ENCODE measurements at places on chromosomes 12 and 14.

DNA sequence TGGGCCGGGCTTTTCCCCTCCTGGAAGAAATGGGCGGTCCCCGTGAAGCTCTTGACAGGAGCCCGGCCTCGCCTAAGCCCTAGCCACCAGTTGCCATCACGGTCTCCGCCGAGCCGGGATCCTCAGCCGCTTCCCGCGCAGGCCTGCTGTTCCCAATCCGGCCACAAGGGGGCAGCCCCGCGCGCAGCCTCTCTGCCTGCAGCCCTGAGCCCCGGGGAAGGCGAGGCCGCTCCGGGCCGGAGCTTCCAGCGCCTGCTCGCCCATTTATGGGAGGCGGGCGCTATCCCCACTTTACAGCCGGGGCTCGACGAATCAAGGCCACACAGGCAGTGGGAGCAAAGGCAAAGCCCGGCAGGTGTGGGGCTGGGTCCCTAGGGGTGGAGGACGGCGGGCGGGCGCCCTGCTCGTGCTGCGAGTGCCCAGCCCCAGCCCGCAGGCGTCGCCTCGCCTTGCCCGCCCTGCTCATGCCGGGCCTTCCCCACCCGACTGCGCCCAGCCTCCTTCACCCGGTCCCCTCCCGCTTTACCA is 61.5 kb downstream of the LGMN start:
- H3K4me3 ChIP-seq: no peak overlapping the region
- no peaks in the 10 kb centered on the region for H3K27me3 ChIP-seq
- H3K36me3 ChIP-seq: peaks cover 8% of the 10 kb centered on the region
- H3K4me1 ChIP-seq: peaks cover under 1% of the 10 kb centered on the region

DNA sequence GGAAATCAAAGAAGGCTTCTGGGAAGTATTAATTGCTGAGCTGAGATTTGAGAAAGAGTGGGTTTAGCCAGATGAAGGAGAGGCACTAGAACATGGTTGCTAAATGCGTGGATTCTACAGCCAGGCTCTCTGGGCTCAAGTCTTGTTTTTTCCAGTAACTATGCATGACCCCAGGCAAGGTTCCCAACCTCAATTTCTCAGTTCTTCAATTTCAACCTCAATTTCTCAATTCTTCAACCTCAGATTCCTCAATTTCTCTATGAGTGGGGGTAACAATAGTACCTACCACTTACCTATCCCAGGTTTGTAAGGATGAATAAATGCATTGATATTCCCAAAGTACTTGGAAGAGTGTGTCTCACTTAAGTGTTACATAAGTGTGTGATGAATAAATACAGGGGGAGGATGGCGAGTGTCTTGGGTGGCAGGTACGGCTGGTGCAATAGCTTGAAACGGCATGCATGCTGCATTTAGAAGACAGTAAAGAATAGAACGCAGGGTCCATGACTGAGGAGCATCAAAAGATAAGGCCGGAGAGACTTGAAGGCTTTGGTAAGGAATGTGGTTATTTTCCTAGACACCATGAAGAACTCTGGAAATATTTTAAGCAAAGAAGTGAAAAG is 149.1 kb upstream of the ATP2B1 start:
- H3K36me3 ChIP-seq: no peaks in the 10 kb centered on the region
- no peaks in the 10 kb centered on the region for H3K4me1 ChIP-seq
- no peak overlapping the region for H3K27ac ChIP-seq
- H3K4me3 ChIP-seq: no peak overlapping the region

DNA sequence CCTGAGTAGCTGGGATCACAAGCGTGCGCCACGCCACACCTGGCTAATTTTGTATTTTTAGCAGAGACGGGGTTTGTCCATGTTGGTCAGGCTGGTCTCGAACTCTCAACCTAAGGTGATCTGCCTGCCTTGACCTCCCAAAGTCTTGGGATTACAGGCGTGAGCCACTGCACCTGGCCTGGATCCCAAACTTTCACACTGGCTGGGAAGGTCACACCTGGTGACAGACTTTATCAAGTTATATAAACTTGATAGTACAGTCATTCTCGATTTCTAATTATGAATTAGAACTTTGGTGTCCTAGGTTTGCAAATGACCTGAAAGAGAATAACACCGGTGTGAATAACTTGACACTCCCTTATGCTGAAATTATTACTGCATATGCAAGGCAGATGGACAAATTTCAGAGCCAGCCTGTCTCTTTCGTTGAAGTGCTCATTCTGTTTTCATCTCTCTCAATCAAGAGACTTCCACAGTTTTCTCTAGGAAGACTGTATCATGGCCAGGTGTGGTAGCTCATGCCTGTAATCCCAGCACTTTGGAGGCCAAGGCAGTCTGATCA is 5.9 kb downstream of the PLBD1 start:
- peaks cover 4% of the 10 kb centered on the region for H3K4me1 ChIP-seq
- H3K36me3 ChIP-seq: no peaks in the 10 kb centered on the region
- no peak for DNase-seq
- no peak overlapping the region for H3K27ac ChIP-seq

GRCh38 chr12:91990525-91990924 is 155.1 kb downstream of the BTG1 start:
- H3K27ac ChIP-seq: no peak overlapping the region
- no peak for DNase-seq
- no peaks in the 10 kb centered on the region for H3K36me3 ChIP-seq
- H3K27me3 ChIP-seq: no peaks in the 10 kb centered on the region
- no peak overlapping the region for H3K4me3 ChIP-seq

- no peaks in the 10 kb centered on the region for H3K27me3 ChIP-seq
- H3K4me3 ChIP-seq: no peak overlapping the region
- H3K4me1 ChIP-seq: peaks cover 5% of the 10 kb centered on the region
- no peak for DNase-seq
These were observed 195.8 kb upstream of the DIO3 start for GRCh38 chr14:101365329-101366158.

DNA sequence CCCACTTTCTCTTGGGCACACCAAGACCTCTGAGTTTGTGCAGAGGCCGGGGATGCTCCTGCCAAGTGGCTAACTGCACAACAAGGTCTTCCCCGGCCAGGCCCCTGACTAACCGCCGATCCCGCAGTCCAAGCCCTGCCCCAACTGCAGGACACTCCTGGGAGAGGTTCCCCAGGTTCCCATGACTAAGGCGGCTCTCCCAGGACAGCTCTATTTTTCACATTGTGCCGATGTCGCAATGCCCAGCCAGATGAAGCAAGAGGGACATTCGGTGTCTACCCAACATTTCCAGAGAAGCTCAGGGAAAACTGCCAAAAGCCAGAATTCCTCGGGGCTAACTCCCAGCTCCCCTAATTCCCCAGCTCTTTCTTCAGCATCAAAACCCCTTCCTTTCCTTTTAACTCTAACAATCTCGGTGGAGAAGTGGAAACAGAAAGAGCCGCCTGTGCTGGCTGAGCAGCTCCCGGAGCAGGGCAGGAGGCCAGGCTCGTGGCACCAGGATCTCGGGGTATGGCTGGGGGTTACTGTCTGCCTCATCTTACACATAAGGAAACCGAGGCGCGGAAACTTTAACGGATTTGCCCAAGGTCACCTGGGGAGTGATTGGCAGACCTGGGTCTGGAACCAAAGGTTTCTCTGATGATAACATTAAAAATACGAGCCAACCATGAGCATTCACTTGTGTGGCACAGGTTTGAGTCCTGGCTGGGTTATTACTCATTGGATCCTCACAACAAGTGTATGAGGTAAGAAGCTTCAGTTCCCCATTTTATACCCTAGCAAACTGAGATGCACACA is 318.2 kb downstream of the BCL11B start:
- no peaks in the 10 kb centered on the region for H3K4me1 ChIP-seq
- peak; percentile 38 for DNase-seq
- no peak overlapping the region for H3K4me3 ChIP-seq
- no peaks in the 10 kb centered on the region for H3K36me3 ChIP-seq

- no peak overlapping the region for H3K27ac ChIP-seq
- no peaks in the 10 kb centered on the region for H3K27me3 ChIP-seq
- no peak for DNase-seq
- no peak overlapping the region for H3K4me3 ChIP-seq
These were observed 33.4 kb downstream of the POLE start for GRCh38 chr12:132653567-132654290.

DNA sequence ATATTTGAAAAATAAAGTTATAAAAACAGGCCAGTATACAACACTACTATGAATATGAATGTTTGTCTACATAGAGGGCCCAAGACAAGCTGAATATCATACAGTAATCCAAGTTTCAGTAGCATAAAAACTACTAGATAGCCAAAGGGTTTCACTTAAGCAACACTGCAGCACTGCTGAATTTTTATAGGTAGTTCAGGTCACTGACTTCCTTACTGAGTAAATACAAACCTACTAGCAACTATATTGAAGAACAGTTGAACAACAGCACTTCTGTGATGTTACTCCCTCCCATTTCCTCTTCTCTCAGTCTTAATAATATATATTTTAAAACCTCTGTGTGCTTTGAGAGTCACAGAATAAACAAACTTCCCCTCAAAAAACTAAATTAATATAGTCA is 42.7 kb downstream of the GTF2A1 start:
- H3K27me3 ChIP-seq: no peaks in the 10 kb centered on the region
- peak overlapping the region; percentile 93 for H3K27ac ChIP-seq
- no peaks in the 10 kb centered on the region for H3K36me3 ChIP-seq
- DNase-seq: no peak
- peaks cover 7% of the 10 kb centered on the region for H3K4me1 ChIP-seq

Data from liver (tissue), 10 donors.